ENCODE measurements at places on chromosomes 6 and 20.

GRCh38 chr20:6559791-6560190 lies 207.7 kb upstream of the BMP2 start:
- DNase-seq: no peak

DNA sequence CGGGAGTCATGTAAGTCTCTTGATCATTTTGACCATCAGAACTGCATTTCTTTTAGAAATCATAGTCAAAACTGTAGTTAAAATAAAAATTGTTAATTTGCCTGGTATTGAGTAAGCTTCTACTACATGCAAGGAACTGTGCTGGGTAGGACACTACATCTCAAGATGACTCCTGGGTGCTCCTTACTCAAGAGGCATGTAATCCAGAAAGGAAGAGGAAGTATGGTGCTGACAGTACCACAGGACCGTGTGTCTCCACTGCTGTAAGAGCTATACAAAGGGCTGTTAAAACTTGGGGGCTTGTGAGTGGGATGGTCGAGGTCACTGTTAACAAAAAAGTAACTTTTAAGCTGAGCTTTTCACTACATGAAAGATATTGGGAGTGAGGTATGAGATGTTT lies 508.3 kb upstream of the SOX4 start:
- no peak for DNase-seq

DNA sequence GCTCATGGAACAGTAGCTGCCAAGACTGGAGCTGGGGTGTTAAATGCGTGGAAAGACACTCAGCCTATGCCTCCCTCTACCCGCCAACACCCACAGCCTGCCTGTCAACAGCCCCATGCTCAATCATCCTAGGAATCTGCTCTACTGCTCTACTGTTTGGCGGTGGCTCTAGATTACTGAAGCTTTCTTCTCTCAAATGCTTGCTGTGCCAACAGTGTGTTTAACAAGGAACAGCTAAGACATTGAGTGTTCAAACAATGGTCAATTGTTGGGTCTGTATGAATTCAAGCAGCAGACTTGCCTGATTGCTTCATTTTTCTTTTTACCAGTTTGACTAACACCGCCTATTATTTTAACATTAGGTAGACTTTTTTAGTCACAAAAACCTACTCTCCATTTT lies 258.6 kb downstream of the SOD2 start:
- DNase-seq: no peak

- no peak for DNase-seq
These were observed 81.6 kb downstream of the DTD1 start for GRCh38 chr20:18669241-18670019.

GRCh38 chr6:90230548-90231215 lies 66.0 kb downstream of the BACH2 start:
- DNase-seq: no peak

- no peak for DNase-seq
These were observed 1395.9 kb downstream of the EPHA7 start for GRCh38 chr6:92023410-92023966.

GRCh38 chr6:140923048-140923447 lies 1209.7 kb upstream of the GJE1 start:
- DNase-seq: no peak

- no peak for DNase-seq
These were observed 183.7 kb upstream of the PMEPA1 start for GRCh38 chr20:57893366-57893999.

DNA sequence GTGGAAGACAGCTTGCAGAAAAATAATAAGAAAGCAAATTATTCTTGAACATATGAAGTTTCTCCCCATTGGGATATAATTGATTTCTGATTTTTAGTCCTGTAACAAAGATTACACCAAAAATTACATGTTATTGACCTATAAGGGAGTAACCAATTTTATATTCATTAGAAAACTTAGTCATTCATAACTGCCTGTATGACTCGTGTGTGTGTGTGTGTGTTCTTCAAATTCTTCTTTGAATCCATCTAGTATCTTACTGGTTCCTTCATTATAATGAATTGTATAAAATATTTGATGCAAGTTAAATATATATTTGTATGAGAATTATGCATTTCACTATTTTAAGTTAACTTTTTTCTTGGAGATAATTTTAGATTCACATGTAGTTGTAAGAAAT lies 310.4 kb downstream of the HAO1 start:
- DNase-seq: no peak

- no peak for DNase-seq
These were observed 60.5 kb upstream of the MLIP start for GRCh38 chr6:54050750-54051149.

DNA sequence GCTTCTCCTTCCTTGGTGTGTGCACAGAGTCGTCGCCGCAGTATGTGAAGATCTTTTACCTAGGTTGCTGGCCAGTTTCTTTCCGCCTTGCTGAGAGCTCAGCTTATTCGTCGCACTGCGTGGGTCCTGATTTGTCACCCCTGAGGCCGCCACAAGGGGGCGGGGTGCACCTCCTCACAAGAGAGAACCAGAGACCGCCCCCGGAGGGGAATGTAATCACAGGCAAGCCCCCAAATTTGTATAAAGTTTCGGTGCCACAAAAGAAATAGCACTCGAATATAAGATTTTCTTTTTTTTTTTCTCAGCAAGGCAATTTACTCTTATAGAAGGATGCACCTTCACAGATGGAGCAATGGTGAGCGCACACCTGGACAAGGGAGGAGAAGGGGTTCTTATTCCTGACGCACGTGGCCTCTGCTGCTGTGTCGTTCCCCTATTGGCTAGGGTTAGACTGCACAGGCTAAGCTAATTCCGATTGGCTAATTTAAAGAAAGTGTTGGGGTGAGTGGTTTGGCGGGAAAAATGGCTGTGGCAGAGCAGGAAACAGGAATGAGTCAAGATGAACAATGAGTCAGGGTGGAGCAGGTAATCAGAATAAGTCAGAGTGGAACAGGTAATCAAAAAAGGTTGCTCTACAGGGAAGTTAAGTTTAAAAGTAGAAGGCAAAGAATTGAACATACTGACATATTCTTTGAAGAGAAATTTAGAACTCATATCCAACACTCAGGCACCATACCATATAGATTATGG lies 19.5 kb downstream of the NCOA3 start:
- DNase-seq: no peak

- no peak for DNase-seq
These were observed 101.0 kb downstream of the KIF16B start for GRCh38 chr20:16472045-16472872.

DNA sequence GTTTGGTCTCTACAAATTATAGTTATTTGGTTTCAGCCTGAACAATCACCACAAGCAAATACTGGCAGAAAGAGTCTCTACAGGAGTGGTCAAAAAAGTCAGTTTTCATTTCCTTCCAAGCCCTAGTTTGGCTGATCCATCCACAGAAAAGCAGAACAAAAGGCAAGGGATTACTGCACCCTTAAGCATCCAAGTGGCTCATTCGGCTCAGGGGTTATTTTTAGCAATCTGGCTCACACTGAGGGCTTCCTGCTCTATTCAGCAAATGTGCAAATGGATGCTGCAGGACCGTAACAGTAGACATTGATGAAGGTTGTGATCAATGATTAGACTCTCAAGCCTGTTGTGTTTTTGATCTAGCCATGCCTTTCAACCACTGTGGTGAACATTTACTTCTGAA lies 62.2 kb upstream of the FABP7 start:
- no peak for DNase-seq

GRCh38 chr20:34190262-34190661 lies 51.0 kb upstream of the ASIP start:
- no peak for DNase-seq

DNA sequence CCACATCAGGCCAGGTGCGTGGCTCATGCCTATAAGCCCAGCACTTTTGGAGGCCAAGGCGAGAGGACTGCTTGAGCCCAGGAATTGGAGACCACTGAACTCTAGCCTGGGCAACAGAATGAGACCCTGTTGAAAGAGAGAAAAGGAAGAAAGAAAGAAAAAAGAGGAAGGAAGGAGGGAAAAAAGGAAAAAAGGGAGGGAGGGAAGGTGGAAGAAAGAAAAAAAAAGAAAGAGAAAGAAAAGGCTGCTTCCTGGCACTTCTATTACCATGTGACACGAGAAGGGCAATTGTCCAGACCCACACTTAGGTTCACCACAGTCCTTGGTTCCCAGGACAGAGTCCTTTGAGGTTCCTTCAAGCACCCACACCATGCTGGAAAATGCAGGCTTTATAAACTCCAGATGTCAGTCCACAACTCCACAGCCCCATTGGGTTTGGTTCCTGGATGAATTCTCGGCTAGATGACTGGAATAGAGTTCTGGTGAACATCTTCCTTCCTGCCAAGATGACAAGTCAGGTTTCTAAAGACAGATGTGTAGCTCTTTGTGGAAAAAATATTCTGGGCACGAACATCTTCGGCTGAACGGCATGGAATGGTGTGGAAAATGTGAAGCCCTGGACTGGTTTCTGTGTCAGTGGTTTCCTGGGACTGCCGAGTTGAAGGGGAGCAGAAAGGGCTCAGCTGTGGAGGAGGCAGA lies 32.5 kb downstream of the NT5E start:
- no peak for DNase-seq

DNA sequence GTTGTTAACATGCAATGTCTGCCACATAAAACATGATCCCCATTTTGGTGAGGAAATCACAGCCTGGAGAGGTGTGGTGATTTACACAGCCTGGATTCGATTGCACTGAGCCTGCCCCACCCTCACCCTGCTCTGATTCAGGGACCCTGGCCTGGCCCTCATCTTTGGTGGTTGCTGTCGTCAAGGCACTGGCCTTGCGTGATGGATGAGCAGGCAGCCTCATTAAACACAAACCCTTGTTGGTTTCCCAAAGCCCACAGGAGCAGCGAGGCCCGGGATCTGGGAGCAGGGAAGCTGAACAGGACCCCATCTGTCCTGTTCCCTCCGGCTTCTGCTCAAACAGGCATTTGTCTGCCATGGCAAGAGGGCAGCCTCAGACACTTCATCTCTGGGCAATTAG lies 70.8 kb downstream of the CHMP4B start:
- no peak for DNase-seq

- DNase-seq: no peak
These were observed 47.4 kb downstream of the ADNP start for GRCh38 chr20:50883856-50884255.
